ENCODE measurements at places on chromosomes 1 and 21. TPM values are rescaled to one million over a fixed set of nuclear protein-coding genes. Genes with fewer than 3 reads are reported as not detected.

- no peak overlapping the region for H3K4me3 ChIP-seq
- no peaks in the 10 kb centered on the region for H3K4me1 ChIP-seq
- no peak overlapping the region for H3K27ac ChIP-seq
- no peaks in the 10 kb centered on the region for H3K27me3 ChIP-seq
- H3K36me3 ChIP-seq, result no peaks in the 10 kb centered on the region
These were observed 132.5 kb downstream of the PLXNA2 start for GRCh38 chr1:208111646-208112190.

- H3K27ac ChIP-seq, result no peak overlapping the region
- no peak for DNase-seq
These were observed 38.7 kb downstream of the GPR161 start for GRCh38 chr1:168097921-168098528.

Gene HUNK
- total RNA-seq, result 17.2 TPM

GRCh38 chr1:209920844-209921243, 17.2 kb upstream of the SYT14 start:
- H3K4me1 ChIP-seq, result no peaks in the 10 kb centered on the region
- no peak overlapping the region for H3K4me3 ChIP-seq
- no peak for DNase-seq
- H3K27me3 ChIP-seq, result no peaks in the 10 kb centered on the region

Gene LPAR3
- total RNA-seq, result 0.22 TPM
